Colonic mucosa (tissue), 4 donors: ENCODE measurements at places on chromosomes 6 and 20. TPM values are rescaled to one million over a fixed set of nuclear protein-coding genes. Genes with fewer than 3 reads are reported as not detected.

DNA sequence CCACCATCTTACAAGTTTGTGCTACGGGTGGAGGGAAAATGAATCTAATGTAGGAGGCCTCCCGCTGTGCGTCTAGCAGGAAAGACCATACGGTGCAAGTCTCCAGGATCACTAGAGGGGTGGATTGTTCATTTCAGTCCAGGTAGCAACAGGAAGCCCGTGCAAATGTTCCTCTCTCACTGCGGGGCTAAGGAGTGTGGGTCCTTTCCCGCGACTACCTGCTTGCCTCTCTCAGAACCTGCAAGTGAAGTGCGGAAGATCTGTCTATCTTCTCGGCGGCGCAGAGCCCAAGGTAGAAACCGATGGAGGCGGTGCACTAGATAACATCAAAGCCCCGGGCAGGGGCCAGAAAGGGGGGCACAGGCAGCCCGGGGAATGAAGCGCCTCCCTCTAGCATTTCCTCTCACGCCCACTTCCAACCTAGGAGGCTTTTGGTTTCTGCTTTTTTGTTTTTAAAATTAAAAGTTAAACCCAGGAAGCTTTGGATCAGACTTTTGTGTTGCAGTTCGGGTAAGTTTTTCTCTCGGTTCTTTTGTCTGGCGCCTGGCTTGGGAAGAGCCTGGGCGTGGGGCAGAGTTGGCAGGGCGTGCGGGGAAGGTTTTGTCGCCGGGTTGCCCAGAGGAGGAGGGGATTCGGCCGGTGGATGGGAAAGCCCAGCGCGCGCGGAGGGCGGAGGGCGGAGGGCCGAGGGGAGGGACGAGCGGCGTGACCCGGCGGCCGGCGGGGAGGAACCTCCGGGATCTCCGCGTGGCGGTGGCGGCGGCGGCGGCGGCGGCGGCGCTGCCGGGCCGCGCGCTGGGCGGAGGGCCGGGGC lies 3.5 kb upstream of the HIVEP1 start:
- no peaks in the 10 kb centered on the region for H3K36me3 ChIP-seq
- peak overlapping the region; percentile 96 for H3K27ac ChIP-seq
- H3K27me3 ChIP-seq: no peaks in the 10 kb centered on the region

GRCh38 chr6:121504227-121504626 lies 68.8 kb downstream of the GJA1 start:
- H3K4me3 ChIP-seq: no peak overlapping the region
- no peak for DNase-seq
- no peaks in the 10 kb centered on the region for H3K36me3 ChIP-seq
- H3K27me3 ChIP-seq: no peaks in the 10 kb centered on the region
- H3K4me1 ChIP-seq: no peaks in the 10 kb centered on the region
- H3K27ac ChIP-seq: no peak overlapping the region

DNA sequence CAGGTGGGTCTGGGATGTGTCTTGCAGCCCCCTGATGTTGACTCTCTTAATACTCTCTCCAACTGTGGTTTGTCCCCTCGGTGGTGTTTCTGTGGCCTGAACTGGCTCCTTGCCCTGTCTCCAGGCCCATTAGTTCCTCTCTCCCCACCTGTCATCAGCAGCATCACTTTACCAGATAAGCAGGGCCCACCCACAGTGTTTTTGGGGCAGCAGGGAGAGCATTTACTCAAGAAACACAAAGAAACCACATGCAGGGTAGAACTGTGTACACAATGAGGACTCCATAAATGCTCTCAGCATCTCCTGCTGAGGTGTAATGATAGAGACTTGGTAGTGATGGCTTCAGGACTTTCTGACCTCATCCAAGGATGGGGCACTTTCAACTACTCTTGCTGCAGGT lies 20.2 kb upstream of the MRPS18A start:
- H3K36me3 ChIP-seq: no peaks in the 10 kb centered on the region
- no peak for DNase-seq
- H3K4me1 ChIP-seq: peaks cover 7% of the 10 kb centered on the region
- no peaks in the 10 kb centered on the region for H3K27me3 ChIP-seq
- no peak overlapping the region for H3K27ac ChIP-seq

The GSTA3 gene
- not detected for total RNA-seq

DNA sequence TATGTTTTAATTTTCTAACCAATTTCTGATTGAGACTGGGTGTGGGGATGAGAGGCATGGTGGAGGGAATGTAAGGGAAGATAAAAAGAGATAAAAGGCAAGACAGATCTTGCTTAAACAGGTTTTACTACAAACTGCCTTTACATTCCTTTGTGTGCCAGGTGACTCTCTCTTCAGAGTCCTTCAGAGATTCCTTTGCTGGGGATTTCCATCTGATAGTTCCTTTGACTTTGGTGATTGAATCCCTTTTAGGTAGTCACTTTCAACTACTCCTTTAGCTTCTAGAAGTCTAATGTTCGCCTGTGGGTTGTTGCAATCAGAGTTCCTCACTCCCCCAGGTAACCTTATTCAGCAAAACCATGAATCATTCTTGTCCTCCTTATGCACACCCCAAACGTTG lies 283.3 kb upstream of the MANEA start:
- no peak overlapping the region for H3K4me3 ChIP-seq
- no peaks in the 10 kb centered on the region for H3K27me3 ChIP-seq
- H3K27ac ChIP-seq: no peak overlapping the region
- H3K4me1 ChIP-seq: no peaks in the 10 kb centered on the region

GRCh38 chr6:12826584-12826983 lies 110.0 kb downstream of the PHACTR1 start:
- H3K4me3 ChIP-seq: no peak overlapping the region
- H3K27me3 ChIP-seq: no peaks in the 10 kb centered on the region
- H3K4me1 ChIP-seq: no peaks in the 10 kb centered on the region
- H3K36me3 ChIP-seq: no peaks in the 10 kb centered on the region
- no peak overlapping the region for H3K27ac ChIP-seq

- peak; percentile 34 for DNase-seq
- peaks cover 6% of the 10 kb centered on the region for H3K4me1 ChIP-seq
- peak overlapping the region; percentile 42 for H3K27ac ChIP-seq
- H3K36me3 ChIP-seq: no peaks in the 10 kb centered on the region
Measured at GRCh38 chr6:137237413-137238170, 18.4 kb upstream of the IFNGR1 start.

GRCh38 chr20:38840053-38840893 lies 34.8 kb downstream of the PPP1R16B start:
- no peak overlapping the region for H3K27ac ChIP-seq
- H3K27me3 ChIP-seq: no peaks in the 10 kb centered on the region
- no peaks in the 10 kb centered on the region for H3K4me1 ChIP-seq
- H3K4me3 ChIP-seq: no peak overlapping the region
- H3K36me3 ChIP-seq: no peaks in the 10 kb centered on the region

DNA sequence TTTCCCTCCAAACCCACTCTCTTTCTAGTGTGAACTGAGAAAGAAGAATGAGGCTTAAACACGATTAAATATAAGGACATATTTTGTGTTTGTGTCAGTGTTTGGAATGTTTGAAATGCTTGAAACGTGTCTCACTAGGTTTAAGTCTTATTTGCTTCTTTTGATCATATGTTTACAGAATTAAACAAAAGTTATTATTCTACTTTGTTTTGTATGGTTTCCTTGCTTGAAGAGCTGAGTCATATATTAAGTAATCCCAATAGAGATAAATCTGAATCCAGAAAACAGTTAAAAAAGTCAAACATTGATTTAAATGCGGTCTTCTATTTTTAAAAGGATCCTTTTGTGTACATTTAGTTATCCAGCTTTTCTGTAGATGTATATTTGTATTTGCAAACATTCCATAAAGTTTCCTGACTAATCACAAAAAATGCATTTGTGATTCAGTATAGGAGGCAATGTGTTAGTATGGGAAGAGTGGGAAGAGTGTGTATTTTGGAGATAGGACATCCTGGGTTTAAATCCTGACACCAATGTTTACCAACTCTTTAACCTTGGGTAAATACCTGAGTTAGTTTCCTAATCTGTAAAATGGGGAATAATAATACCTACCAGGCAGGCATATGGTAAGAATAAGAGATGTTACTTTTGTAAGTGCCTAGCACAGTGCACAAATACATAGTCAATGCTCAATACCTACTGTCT lies 72.9 kb downstream of the TSBP1 start:
- DNase-seq: no peak
- no peak overlapping the region for H3K4me3 ChIP-seq
- no peak overlapping the region for H3K27ac ChIP-seq
- H3K27me3 ChIP-seq: no peaks in the 10 kb centered on the region
- no peaks in the 10 kb centered on the region for H3K36me3 ChIP-seq
- no peaks in the 10 kb centered on the region for H3K4me1 ChIP-seq

- H3K4me3 ChIP-seq: no peak overlapping the region
- no peaks in the 10 kb centered on the region for H3K27me3 ChIP-seq
- DNase-seq: no peak
- no peaks in the 10 kb centered on the region for H3K36me3 ChIP-seq
Measured at GRCh38 chr6:40568062-40568708, 19.0 kb downstream of the LRFN2 start.

GRCh38 chr6:133995296-133995695 lies 42.3 kb downstream of the TBPL1 start:
- H3K27ac ChIP-seq: no peak overlapping the region
- H3K27me3 ChIP-seq: no peaks in the 10 kb centered on the region
- H3K4me1 ChIP-seq: no peaks in the 10 kb centered on the region
- no peaks in the 10 kb centered on the region for H3K36me3 ChIP-seq
- no peak overlapping the region for H3K4me3 ChIP-seq
- DNase-seq: no peak

GRCh38 chr6:147211349-147211748 lies 7.1 kb downstream of the STXBP5 start:
- no peaks in the 10 kb centered on the region for H3K36me3 ChIP-seq
- H3K27me3 ChIP-seq: no peaks in the 10 kb centered on the region
- H3K27ac ChIP-seq: no peak overlapping the region
- no peak for DNase-seq
- no peak overlapping the region for H3K4me3 ChIP-seq

DNA sequence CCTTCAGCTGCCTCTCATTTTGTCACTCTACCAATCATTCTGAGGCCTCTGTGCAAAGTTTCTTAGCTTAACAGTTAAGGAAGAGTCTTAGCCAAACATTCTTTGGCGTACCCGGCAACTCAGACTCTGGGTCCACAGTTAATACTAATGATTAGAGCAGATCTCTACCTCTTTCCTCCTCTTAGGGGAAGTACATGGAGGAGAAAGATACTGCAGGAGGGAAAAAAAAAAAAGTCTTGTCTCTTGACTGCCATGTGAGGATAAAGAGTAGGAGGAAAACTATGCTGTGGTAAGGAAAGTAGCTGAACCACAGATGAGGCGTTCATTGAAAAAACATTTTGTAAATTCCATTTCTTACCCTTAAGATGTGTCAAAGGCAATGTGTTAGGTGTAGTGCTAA lies 44.0 kb upstream of the MARCKS start:
- no peaks in the 10 kb centered on the region for H3K36me3 ChIP-seq
- H3K4me3 ChIP-seq: no peak overlapping the region
- no peaks in the 10 kb centered on the region for H3K4me1 ChIP-seq
- H3K27me3 ChIP-seq: no peaks in the 10 kb centered on the region
- no peak overlapping the region for H3K27ac ChIP-seq

GRCh38 chr6:164345806-164346496 lies 931.4 kb downstream of the QKI start:
- H3K27me3 ChIP-seq: no peaks in the 10 kb centered on the region
- no peak overlapping the region for H3K27ac ChIP-seq
- no peaks in the 10 kb centered on the region for H3K36me3 ChIP-seq
- H3K4me1 ChIP-seq: no peaks in the 10 kb centered on the region

The ZSCAN31 gene
- 6.6 TPM for total RNA-seq

The SLC17A2 gene
- total RNA-seq: not detected

The SCUBE3 gene
- 0.20 TPM for total RNA-seq

- H3K27ac ChIP-seq: no peak overlapping the region
- DNase-seq: no peak
- no peaks in the 10 kb centered on the region for H3K27me3 ChIP-seq
- H3K4me1 ChIP-seq: no peaks in the 10 kb centered on the region
- no peak overlapping the region for H3K4me3 ChIP-seq
Measured at GRCh38 chr6:161682982-161683381, 409.1 kb upstream of the AGPAT4 start.

- H3K36me3 ChIP-seq: no peaks in the 10 kb centered on the region
- no peak overlapping the region for H3K4me3 ChIP-seq
- no peaks in the 10 kb centered on the region for H3K4me1 ChIP-seq
- peak; percentile 69 for DNase-seq
- no peak overlapping the region for H3K27ac ChIP-seq
- peaks cover 7% of the 10 kb centered on the region for H3K27me3 ChIP-seq
Measured at GRCh38 chr6:1335367-1336037, 23.6 kb downstream of the FOXQ1 start.
